ENCODE measurements at places on chromosomes 4 and X. TPM values are rescaled to one million over a fixed set of nuclear protein-coding genes. Genes with fewer than 3 reads are reported as not detected.
A peak's percentile ranks its signal among the peaks of the same experiment; 100 is the strongest.

The DKK2 gene
- 1.2 TPM for total RNA-seq

DNA sequence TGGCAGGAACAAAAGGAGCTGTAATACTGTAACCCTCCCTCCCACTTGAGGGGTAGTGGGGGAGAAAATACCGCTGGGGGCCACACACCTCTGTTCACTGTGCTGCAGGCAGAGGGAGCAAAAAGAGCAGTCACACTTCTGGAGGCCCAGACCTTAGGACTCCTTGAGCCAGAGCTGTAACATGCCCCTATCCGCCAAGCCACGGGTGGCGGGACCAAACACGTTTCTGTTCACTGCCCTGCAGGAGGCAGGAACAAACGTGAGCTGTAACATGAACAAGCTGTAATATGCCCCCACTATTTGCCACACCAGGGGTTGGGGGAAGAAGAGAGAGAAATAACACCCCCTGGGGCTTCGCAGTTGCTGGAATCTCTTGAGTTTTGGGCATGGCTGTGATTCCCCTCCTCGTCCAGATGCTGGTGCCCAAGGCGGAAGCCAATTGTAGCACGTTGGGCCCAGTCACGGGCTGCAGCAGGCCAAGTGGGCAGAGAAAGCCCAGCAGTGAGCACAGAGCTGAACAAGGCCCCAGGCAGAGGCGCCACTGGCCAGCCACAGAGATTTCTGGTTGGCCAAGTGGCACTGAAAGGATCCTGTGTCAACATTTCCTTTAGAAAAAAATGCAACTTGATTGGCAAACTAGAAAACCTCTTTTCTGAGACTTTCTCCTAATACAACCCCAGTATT lies 509.7 kb downstream of the INPP4B start:
- no peak for DNase-seq

The GPR50 gene
- 0.12 TPM for total RNA-seq

The UGT2B11 gene
- 26.2 TPM for total RNA-seq

DNA sequence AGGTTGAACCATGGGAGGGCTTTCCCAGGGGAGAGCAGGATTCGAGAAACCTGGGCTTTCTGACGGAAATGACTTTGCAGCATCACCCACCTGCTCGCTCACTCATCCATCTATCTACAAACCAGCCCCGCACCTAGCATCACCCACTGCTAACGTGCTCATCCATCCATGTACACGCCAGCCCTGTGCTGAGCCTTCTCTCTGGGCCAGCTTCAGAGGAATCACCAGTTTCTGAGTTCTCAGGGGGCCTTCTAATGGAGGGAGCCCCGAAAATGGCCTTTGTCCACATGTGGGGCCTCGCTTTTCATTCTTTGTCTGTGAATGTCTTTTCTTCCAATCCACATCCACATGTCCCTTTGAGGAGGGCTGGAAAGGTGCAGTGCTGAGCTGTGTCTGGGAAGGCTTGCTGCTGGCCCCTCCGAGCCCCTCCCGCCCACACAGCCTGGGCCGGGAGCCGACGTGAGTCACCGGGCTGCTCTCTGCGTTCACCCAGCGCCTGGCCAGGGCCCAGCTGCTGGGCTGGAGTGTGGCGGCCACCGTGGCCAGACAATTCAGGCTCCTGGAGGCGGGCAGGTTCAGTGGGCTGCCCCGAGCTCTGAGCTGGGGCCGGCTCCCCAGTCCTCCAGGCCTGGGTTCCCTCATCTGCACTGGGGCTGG lies 14.7 kb downstream of the SORCS2 start:
- DNase-seq: peak; percentile 64

- peak; percentile 67 for DNase-seq
Measured at GRCh38 chr4:6873792-6874461, 35.7 kb upstream of the TBC1D14 start.

The CYTL1 gene
- total RNA-seq: 10.7 TPM

The TEX11 gene
- 0.14 TPM for total RNA-seq

GRCh38 chrX:129568349-129568748 lies 28.3 kb downstream of the OCRL start:
- DNase-seq: no peak

DNA sequence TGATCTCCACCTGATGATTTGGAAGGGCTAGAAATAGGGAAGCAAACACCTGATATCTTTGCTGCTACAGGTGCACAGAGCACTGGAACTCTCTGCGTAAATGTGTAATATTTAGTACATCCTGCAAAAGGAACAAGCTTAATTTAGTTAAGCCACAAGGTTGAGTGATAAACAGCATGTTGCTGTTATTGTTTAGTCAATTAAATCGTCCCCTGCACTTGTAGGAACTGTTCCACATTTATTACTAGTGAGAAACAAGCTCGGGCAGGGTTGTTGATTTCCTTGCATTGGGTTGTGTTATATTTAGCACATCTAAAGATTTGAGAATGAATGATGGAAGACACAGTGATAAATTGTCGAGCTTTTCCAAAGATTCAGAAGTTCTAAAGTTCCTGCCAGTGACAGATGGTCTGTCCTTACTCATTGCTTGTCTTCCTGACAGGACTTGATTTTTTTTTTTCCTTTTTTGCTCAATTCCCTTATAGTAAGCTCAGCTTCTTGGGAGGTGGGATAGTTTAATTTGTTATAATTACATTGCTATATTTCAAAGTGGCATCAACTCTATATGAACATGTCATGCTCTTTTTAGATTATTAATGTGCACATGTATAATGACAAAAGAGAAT lies 627.0 kb upstream of the ATOH1 start:
- no peak for DNase-seq

The ZNF157 gene
- total RNA-seq: 0.29 TPM

DNA sequence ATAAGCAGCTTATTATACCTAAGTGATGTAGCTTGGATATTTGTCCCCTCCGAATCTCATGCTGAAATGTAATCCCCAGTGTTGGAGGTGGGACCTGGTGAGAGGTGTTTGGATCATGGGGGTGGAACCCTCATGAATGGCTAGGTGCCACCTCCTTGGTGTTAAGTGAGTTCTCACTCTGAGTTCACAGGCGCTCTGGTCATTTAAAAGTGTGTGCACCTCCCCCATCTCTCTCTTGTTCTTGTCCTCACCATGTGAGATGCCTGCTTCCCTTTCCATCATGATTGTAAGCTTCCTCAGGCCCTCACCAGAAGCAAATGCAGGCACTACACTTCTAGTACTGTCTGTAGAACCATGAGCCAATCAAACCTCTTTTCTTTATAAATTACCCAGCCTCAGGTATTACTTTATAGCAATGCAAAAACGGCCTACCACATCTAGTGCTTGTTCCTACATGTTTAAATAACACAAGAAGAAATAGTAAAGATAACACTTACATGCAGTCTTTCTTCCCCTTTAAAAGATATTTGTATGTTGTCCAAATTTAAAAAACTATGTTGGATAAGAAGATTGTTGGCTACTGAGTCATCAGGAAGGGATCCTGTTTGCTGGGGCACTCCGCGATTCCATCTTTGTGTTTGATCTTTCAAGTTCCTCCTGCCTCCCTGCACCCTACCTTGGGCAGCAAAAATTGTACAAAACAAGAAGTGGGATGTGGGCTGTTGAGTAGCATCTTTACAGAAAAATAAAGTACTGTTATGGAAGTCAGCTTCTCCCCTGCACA lies 29.7 kb downstream of the PPP1R2C start:
- no peak for DNase-seq

DNA sequence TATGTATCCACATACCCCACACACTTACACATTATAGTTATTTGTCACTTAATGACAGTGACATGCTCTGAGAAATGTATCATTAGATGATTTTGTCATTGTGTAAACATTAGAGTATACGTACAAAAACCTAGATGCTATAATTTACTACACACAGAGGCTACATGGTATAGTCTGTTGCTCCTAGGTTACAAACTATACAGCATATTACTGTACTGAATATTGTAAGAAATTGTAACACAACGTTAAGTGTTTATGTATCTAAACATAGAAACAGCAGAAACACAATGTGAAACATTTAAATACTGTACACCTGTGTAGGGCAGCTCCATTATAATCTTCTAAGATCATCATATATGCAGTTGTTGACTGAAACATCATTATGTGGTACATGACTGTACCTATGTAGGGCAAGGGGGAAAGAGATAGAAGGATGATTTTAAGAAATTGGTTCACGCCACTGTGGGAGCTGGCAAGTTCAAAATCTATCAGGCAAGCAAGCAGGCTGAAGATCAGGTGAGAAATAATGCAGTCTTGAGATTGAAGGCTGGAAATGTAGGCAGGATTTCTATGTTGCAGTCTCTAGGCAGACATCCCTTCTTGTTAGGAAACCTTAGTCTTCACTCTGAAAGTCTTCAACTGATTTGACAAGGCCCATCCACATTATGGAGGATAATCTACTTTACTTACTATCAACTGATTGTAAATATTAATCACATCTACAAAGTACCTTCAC lies 78.0 kb upstream of the CPEB2 start:
- DNase-seq: no peak

GRCh38 chr4:169266661-169267060 lies 4.1 kb downstream of the SH3RF1 start:
- no peak for DNase-seq

The LRCH2 gene
- total RNA-seq: 3.9 TPM

The MEPE gene
- not detected for total RNA-seq

DNA sequence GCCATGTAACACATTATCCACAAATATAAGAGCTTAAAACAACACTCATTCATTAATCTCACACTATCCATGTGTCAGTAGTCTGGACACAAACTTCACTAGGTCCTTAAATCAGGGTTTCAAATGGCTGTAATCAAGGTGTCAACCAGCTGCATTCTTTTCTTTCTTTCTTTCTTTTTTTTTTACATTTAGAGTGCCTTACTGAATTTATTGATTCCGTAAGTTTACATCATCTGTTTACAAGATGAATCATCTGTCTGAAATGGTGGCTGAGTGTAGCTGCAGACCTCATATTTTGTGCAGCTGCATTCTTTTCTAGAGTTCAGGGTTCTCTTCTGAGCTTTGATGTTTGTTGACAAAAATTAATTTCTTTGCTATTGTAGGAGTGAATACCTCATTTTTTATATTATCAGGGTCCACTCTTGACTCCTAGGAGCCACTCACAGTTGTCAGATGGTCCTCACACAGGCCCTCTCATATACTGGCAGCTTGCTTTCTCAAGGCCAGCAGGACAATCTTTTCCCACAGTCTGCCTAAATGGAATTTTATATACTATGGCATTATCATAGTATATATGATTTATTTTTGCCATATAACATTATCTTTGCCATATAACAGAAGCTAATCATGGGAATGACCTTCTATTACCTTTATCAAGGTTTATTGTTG lies 37.8 kb downstream of the SPOCK3 start:
- no peak for DNase-seq

- no peak for DNase-seq
Measured at GRCh38 chrX:50815120-50815519, 1.1 kb upstream of the SHROOM4 start.

DNA sequence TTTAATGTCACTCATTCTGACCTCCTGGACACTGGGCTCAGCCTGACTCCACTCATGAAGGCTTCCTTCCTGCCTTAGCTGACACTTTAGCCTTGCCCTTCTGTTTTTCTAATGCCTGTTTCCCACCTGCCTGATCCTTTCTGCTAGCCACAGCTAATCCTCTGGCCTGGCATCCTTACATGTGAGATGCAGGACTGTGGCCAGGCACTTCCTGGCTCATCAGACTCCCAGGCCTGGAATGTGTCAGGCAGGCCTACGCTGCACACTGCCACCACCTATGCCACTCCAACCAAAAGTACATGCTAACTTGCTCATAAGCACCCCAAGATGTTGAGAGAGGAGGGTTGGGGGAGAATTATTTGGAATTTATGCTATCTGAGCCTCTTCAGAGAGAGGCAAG lies 138.8 kb upstream of the NALF2 start:
- no peak for DNase-seq

DNA sequence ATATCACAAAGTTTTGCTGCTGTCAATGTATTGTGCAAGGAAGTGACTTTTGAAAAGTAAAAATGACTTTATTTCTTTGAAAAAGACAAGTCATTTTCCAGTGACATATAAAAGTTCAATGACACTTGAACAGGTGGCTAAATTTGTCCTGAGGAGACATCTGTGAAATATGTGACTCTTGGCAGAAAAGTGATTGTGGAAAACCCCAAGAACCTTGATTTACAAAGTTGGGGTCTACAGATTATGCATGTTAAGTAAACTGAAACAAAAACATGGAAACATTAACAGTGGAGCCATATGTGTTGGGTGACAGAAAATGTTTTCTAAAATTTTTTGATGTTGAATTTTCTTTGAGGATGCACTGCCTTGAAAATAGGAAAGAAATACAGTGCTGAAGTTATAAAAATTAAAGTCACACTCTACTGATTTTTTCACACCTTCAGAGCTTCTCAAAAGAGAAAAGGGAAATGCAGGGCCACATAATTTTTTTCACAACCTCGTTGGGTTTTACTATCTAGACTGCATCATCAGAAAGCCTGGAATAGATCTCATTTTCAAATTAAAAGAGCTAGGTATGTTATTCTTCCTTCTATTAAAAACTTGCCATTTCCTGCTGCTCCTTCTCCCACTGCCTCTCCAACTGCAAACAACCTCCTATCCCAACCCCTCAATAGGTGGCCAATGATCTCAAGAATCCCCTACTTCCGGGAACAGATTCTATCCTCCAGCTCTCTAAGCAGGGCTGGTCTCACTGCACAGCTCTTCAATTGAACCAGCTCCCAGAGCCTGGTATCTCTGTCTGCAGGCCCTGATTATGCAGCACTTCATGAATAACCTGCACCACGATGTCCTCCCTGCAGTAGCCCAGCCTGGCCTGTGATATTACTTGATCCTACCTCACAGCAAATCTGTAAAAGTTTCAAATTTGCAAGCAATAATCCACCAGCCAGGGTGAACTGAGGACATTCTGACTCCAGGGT lies 570.8 kb upstream of the CPEB2 start:
- DNase-seq: no peak

The F8A2 gene
- total RNA-seq: not detected

DNA sequence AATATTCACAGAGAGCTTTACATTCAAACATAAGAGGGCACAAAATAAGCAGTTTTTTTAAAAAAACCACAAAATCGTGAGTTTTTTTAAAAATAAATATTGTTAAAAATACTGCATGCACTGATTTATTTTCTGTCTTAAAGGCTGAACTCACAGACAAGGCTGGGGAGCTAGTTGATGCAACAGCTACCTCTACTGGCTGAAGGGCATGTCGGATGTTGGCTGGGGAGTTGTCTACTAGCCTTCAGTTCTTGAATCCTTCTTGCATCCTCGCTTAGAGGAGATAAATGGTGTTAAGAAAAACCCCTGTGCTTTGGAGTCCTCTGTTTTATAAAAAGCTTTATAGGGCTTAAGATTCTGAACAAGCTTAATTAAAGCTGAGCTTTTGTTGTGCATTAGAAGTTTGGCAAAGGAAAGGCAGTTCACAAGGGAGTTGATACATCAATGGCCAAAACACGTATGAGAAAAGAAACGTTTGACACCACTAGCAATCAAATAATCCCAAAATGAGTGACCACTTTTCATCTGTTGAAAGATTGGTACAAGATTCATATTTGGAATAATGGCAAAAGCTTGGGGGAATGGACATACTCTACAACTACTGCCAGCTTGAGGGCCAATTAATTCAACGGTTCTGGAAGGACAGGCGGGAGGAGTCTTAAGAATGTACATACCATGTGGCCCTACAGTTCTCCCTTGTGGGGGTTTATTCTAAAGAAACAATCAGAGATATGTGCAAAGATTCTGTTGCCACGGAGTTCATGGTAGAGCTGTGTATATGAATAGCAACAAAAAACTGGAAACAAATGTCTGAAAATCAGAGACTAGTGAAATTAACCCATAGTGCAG lies 94.7 kb downstream of the SEL1L3 start:
- peak; percentile 61 for DNase-seq

All from mucosa of gallbladder (tissue), 1 donor.